ENCODE measurements at places on chromosomes 2 and 18.

DNA sequence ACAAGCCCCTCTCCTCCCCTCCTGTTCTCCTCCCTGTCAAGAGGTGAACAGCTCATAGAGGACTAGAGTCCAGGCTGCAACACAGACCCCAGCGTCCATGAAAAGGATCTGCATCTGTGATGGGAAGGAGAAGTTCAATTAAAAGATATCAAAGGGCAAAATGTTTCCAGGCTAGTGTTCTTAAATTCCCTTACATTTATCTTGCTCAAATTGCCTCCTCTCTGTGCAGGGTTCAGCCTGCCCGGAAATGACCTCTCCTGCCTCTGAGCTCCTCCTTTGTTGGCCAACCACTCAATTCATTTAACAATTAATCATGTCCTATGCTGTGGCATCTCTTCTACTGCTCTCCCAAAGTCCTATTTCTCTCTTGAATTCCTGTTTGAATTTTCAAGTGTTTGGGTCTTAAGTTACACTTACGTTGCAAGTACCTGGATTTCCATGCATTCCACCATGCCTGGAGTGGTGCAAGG lies 105.3 kb downstream of the TSN start:
- no peak for DNase-seq

DNA sequence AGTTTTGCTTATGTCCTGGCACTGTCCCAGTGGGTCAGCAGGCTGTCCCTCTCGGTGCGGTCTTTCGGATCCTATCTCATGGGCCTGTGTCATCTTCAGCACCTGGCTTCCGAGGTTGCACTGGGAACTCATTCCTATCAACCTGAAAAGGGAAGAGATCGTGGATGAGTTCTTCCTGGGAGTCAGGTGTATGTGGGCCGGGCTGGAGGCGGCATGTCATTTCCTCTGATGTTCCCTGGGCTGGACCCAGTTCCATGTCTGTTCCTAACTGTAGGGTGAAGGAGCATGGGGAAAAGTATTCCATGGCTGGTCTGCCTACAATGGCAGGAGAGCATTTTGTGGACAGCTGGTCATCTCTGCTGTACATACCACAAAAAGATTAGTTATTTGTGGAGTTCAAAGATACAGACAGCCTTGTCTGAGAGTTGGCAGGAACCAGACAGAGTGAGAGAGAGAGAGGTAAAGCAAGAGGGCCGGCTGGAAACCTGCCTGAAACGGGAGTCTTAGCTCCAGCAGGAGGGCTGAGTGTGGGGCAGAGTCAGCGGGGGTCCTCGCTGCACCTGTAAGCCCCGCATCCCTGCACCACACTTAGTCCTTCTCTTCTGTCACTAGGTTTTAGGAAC lies 25.2 kb downstream of the FAM228A start:
- no peak for DNase-seq

- no peak for DNase-seq
These were observed 147.0 kb upstream of the LHCGR start for GRCh38 chr2:48902521-48902920.

GRCh38 chr2:38828460-38828859 lies 47.3 kb downstream of the DHX57 start:
- no peak for DNase-seq

GRCh38 chr18:58230438-58231179 lies 186.6 kb downstream of the NEDD4L start:
- peak; percentile 48 for DNase-seq

- no peak for DNase-seq
These were observed 471.5 kb downstream of the PIK3C3 start for GRCh38 chr18:42426496-42427015.

DNA sequence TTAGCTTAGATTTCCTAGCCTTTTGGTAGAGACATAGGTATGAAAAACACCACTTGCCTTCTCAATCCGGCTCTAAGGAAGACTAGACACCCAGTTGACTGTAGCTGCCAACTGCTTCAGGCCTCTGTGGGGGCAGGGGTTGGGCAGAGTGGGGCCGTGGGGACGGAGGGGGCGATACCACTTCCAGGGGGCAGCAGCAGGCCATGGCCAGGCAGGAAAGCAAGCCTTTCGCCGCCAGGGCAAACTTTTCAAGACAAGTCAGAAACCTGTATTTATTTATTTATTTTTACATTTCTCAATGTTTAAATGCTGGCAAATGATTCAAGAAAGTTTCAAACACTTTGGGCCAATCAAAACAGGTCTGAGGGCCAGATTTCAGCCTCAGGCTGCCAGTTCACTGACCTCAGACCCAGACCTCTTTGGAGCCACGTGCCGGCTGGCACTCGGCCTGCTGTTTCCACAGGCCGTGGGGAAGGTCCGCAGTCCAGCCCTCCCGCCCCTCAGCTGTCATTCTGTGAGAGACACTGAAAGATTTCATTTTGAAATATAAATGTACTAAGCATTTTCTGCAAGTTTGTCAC lies 63.8 kb downstream of the MEX3C start:
- no peak for DNase-seq

DNA sequence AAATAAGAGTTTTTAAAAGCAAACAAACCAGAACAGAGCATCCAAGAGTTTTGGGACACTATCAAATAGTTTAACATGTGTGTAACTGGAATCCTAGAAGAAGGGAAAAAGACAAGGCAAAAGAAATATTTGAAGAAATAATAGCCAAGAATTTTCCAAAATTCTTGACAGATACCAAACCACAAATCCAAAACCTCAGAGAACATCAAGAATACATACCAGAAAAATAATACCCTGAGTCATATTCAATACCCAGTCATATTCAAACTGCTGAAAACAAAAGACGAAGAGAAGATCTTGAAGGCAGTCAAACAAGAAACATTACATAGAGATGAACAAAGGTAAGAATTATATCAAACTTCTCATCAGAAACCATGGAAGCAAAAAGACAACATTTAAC lies 22.9 kb downstream of the INO80C start:
- no peak for DNase-seq

DNA sequence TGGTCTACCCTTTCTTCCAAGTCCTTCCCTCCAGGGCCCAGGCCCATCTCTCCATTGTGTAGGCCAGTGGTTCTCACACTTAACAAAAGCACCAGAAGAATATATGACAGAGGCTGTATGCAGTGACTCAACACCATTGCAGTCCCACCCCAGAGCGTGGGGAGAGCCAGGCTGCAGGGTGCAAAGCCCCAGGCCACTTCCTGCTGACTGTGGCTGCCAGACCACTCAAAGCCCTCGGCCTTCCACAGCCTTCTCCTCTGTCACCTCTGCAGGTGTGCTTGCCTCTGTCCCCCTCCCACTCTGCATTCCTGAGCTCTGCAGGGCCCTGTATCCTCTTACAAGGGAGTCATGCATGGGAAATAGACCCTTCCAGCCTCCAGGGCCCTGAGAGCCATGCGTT lies 40.4 kb upstream of the ARHGEF4 start:
- no peak for DNase-seq

DNA sequence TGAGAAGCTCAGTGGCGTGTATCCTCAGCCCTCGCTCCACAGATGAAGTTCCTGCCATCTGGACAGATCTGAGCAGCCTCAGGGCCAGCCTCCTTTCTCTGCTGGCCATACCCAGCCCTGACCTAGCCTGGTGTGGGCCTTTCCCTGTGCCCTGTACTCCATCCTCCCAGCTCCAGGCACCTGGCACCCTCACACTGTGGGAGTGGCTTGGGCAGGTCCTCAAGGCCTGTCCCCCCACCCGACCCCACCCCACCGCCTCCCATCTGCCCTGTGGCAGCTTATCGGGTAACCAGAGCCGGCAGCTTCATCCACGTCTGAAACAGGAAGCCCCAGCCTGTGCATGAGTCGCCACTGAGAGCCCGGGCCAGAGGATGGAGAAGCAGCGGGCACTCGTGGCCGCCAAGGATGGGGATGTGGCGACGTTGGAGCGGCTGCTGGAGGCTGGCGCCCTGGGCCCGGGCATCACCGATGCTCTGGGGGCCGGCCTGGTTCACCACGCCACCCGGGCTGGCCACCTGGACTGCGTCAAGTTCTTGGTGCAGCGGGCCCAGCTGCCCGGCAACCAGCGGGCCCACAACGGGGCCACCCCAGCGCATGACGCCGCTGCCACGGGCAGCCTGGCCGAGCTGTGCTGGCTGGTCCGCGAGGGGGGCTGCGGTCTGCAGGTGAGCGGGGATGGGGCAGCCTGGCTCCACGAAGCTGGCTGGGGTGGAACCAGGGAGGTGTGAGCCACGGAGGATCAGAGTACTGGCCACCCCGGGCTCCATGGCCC lies at the start of gene ESPNL:
ESPNL (plus strand) TSS at position 292 of the 772 bp plus-strand sequence; CDS start at position 372, 80 bp downstream.
- no peak for DNase-seq

GRCh38 chr18:8932866-8933265 lies 169.6 kb upstream of the NDUFV2 start:
- DNase-seq, result no peak

DNA sequence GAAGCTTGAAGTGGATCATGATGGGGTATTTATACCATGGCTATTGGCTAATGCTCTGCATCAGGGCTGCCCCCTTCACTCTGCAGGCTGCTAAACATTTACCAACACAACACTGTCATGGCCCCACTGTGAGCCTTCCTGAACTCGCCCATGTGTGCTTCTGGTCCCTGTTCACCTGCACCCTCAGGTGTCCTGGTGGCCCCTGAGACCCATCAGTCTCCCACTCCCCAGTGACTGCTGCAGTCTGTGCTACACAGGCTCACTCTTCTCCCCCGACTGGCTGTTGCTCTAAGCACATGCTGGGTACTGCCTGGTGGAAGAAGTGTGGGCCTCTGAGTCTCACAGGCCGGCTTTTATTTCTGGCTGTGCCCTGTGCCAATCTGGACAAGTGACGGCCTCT lies 183.0 kb upstream of the HS6ST1 start:
- DNase-seq, result no peak

GRCh38 chr2:23940718-23941620 lies 706 bp downstream of the UBXN2A start:
- peak; percentile 30 for DNase-seq

DNA sequence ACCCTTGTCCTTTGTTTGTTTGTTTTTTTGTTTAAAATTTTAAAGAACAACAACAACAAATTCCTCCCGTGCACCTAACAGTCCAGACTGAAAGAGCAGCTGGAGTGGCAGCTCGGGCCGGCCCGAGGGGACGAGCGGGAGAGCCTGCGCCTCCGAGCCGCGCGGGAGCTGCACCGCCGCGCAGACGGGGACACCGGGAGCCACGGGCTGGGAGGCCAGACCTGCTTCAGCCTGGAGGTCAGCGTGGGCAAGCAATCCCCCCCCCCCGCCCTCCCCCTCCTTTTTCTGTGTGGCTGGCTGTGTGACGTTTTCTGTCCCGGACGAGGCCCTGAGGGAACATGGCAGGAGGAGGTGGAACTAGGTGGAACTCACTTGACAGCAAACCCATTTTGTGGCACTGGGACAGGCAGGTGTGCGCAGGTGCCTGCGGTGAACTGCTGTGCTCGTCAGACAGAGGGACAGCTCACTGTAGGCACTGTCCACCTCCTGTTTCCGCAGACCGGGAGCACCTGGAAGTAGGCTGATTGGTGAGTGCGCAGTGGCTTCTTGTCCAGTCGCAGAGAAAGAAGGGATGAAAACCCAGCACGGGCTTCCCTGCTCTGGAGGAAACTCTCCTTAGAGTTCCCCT lies 80.6 kb downstream of the MTCL1 start:
- no peak for DNase-seq

DNA sequence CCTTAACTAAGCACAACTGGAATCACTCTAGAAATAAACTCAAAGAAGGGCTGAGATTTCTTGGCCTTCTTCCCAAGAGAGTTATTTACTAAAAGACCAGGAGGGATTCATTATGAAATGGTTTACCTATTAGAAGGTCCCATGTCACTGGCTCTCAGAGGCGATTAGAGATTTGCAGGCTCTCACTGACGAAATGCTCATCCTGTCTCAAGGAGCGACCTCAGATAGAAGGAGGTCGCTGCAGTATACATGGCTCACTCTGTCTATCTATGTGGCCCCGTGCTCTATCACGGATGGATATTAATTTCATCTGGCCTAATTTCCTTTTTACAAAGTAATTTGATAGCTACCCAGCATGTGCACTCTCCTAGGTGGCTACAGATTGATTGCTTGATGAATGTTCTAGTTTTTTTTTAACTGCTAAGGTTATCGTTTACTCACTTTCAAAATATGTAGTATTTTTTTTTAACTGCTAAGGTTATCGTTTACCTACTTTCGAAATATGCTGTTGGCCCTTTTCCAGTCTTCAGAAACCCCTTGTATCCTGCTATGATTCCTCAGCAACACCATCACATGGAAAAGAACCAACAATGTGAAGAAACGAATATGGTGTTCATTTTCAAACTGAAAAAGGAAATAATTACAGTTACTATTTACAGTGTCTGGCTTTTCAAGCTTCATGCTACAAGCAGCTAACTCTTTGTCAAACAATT lies 9.1 kb downstream of the SMIM21 start:
- no peak for DNase-seq

GRCh38 chr2:119157850-119158511 lies 570 bp downstream of the C1QL2 start:
- DNase-seq, result no peak

DNA sequence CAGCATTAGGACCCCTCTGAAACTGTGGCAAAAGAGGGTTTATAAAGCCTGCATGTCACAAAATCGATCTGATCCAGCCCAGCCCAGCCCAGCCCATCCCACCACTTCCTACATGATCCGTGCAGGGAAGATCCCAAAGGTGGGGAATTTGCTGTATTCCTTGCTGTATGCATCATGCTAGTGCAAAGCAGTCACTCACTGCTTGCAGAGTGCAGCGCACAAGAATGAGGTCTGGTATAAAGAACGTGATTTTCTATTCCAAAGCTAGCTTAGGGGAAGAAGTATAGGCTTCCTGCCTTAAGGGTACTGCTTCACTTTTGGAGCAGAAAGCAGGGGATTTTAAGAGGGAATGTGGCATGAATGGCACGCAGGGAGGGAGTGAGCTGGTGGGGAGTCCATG lies 18.9 kb upstream of the SERPINB11 start:
- DNase-seq, result no peak

- no peak for DNase-seq
These were observed 268.2 kb upstream of the CRIM1 start for GRCh38 chr2:36087344-36087743.

DNA sequence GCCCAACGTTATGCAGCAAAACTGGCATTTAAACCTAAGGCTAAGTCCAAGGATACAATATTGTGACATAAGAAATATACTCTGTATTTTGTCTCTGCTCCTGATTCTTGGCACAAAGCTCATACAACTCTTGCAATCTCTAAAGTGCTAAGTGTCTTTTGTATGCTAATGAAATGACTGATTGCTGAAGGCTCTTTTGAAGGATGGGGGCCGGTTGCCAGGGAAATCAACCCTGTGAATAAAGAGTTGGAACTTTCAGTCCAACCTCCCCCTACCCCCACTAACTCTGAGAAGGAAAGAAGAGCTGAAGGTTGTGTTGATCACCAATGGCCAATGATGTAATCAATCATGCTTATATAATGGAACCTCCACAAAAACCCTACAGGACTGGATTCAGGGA lies 40.3 kb downstream of the SESTD1 start:
- no peak for DNase-seq

- DNase-seq, result no peak
These were observed 139.0 kb upstream of the SH3BP4 start for GRCh38 chr2:234812851-234813250.

GRCh38 chr2:226868331-226869162 lies 32.7 kb downstream of the RHBDD1 start:
- no peak for DNase-seq

DNA sequence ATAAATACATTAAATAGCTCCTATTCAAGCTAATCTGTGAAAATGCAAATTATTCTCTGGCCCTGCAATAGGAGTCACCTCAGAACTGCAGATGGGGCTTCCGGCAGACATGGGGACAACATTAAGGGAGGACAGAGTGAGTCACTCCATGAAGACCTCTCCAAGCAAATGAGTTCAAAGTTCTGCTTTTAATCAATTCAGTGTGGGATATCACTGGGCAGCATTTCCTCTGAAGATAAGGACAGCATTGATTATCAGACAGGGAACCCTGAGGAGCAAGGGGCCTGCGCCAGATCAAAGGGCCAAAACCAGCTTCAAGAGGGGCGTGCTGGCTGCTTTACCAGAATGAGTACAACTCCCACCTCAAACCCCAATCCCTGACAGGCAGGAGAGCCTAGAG lies 356.9 kb upstream of the KLHL29 start:
- peak; percentile 62 for DNase-seq
